ENCODE measurements at places on chromosomes 3 and 15.

- DNase-seq = no peak
Observed at GRCh38 chr15:94127006-94127405, 104.4 kb upstream of the MCTP2 start.

DNA sequence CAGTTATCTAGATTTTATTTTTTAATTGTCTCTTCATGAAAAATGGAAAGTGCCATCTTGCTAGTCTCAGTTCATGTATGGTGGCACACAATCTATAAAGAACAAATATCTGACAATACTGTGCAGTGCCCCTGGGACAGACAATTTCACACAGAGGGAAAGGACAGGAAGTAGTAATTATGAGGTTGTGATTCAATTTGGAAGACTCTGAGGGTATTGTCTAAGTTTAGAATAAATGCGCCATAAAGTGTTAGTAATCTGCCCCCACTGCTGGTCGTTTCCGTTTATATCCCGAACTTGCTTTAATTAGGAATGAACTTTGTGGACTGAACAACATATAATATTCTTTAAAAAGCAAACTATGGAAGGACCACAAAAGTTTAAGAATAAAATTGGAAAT, 196.4 kb upstream of the SLC24A5 start:
- DNase-seq = no peak

GRCh38 chr3:113263778-113264177, 52.4 kb downstream of the BOC start:
- DNase-seq = no peak

GRCh38 chr15:101362359-101362758, 67.3 kb upstream of the SNRPA1 start:
- no peak for DNase-seq

GRCh38 chr15:59147666-59148065, 42.7 kb downstream of the CCNB2 start:
- no peak for DNase-seq

GRCh38 chr3:142732066-142732465, 8.2 kb downstream of the TRPC1 start:
- DNase-seq = no peak

DNA sequence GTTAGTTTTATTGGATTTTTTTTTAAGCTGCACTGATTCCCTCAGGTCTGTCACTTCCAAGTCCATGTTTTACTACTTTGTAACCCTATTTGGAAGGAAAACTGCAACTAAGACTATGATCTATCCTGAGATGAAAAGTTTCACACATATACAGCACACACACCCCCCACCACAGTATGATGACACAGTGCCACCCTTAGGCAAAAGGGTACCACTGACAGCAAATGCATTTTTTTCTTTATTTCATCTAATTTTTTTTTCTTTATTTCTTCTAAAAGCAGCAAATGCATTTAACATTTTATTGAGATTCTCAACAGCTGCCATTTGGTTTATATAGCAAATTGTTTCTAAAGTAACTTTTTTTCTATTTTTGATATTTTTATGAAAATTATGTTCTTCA, 21.2 kb downstream of the NGRN start:
- DNase-seq = no peak

GRCh38 chr15:100997442-100997841, 78.3 kb downstream of the LRRK1 start:
- DNase-seq = no peak

DNA sequence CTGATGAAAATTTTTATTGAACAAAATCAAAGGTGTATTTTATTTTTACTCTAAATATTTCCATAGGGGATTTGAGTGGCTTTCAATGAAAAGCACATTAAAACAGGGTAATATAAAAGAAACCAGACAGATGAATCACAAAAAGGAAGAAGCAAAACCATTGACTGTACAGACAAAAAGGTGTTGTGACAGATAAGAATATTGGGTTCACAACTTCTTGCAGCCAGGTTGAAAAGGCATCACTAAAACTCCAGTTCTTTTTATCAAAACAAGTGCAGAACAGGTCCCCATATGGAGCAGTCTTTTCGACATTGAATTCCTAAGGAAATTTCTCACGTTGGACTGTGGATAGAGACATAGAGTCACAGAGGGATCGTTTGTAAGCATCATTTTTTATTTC, 53.8 kb downstream of the AGTR1 start:
- DNase-seq = no peak

DNA sequence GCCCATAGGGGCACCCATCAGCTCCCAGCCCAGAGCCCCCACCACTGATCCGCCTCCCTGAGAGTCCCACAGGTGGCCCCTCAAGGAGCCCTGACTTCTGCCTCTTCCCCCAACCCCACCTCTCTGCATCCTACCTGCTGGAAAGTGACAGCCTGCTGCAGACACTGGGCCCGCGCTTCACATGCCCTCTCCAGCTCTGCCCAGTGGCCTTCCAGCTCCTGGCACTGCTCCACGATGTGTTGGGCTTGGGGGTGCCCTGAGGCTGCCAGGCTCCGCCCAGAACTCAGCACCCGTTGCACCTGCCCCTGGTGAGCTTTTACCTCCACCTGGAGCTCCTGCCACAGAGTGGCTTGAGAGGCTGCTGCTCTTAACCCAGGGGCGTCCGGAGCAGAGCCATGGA, 20.1 kb downstream of the SPTBN5 start:
- no peak for DNase-seq

GRCh38 chr3:173217127-173217526, 76.1 kb upstream of the SPATA16 start:
- DNase-seq = no peak

- DNase-seq = no peak
Observed at GRCh38 chr3:58994746-58995330, 55.0 kb downstream of the CFAP20DC start.

DNA sequence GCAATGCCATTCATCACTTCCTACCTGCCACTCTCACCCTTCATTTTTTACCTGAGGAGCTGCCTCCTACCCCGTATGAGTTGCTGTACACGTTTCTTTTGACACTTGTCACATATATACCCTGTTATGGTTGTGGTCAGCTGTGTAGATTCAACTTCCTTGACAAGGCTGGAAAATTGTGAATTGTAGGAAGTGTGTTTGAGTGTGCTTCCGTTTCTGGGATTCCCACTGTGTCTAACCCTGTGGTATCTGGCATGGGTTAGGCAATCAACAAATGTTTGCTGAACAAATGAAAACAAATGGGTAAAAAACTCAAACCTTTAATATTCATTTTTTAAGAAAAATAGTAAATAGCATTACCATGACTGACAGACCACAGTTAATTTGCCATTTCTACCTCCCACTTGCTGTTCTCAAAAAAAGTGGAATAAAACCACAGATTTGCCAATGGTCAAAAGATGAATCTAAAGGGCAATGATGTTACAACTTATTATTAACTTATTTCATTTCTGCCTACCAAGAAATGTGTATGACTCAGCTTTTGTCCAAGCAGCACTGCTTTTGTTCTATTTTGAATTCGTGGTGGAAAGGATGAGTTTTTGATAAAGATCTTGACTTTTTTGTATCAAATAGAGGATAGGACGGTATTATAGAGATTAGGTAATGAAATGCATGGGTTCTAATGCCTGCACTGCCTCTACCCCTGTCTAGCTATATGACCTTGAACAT, 404.6 kb downstream of the LPP start:
- DNase-seq = no peak

GRCh38 chr15:47870300-47870955, 153.1 kb downstream of the SEMA6D start:
- no peak for DNase-seq

GRCh38 chr3:178487752-178488151, 48.5 kb upstream of the KCNMB2 start:
- DNase-seq = no peak

DNA sequence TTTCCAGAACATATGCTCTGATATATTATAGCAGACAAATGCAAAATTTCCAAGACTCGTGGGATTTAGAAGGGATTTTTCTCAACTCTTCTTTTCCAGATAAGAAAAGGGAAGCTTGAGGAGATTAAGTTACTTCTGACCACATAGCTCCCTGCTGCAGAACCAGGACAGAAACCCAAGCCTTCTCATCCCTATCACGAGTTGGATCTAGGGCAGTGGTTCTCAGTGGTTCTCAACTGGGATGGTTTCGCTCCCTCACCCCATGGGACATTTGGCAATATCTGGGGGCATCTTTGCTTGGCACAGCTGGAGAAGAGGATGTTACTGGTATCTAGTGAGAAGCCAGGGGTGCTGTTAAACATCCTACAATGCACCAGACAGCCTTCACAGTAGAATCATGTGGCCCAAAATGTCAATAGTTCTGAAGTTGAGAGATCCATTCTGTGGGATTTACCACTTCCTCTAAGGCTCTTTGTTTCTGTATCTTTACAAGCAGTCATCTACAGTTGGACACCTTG, 64.2 kb downstream of the LIPC start:
- DNase-seq = no peak

GRCh38 chr3:177676947-177677587, 479.8 kb upstream of the TBL1XR1 start:
- DNase-seq = no peak

DNA sequence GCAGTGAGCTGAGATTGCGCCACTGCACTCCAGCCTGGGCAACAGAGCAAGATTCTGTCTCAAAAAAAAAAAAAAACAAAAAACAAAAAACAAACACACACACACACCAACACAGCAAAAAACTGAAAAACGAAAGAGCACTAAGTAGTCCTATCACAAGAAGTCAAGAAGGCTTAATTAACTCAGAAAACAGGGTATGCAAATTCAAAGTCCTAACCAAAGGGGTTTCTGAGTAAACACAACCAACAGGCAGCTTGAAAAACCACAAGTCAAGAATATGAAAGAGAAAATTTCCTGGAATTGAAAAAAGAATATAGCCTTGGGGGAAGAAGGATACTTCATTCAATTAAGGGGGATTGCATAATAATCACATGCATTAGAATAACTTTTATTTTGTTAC, 37.7 kb upstream of the PARP14 start:
- DNase-seq = no peak

- DNase-seq = no peak
Observed at GRCh38 chr15:45399381-45400212, 21.3 kb upstream of the GATM start.

DNA sequence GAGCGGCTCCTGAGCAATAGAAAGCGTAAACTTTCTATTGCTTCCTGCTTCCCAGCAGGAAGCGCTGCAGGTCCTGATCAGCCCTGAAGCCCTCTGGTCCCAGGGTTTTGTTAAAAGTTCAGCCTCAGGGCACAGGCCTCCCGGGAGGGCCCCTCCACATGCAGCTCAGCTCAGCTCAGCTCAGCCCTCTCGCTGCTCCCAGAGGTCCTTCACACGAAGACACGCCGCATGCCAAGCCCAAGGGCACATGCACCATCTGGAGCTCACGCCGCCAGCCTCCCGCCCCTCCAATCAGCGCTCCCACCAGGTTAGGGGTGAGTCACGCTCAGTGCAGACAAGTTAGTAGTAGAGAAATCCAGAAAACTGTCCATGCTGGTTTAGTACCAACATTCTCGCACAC, 12.7 kb downstream of the TKT start:
- DNase-seq = no peak

DNA sequence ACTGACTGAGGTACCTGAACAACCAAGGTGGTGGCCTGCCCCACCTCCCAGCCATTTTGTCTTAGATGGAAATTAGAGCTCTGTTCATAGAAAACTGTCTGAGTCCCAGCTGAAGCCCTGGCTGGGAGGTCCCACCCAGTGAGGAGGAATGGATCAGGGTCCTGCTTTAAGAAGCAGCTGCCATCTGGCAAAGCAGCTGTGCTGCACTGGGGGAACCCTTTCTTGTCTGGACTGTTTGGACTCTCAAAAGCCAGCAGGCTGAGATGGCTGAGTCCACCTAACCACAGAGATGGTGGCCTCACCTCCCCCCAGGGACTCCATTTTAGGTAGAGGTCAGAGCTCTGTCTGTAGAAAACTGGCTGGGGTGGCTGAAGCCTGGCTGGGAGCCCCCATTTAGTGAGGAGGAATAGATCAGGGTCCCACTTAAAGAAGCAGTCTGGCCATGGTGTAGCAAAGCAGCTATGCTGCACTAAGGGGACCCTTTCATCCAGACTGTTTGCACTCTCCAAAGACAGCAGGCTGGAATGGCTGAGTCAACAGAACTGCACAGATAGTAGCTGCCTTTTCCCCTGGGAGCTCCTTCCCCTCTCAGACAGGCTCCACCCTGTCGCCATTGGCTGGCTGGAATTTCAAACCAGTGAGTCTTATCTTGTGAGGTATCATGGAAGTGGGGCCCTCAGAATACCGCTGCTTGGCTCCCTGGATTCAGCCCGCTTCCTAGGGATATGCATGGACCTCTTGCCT, 116.9 kb downstream of the EPHA6 start:
- no peak for DNase-seq

- no peak for DNase-seq
Observed at GRCh38 chr3:100266531-100266930, 5.7 kb downstream of the TBC1D23 start.

DNA sequence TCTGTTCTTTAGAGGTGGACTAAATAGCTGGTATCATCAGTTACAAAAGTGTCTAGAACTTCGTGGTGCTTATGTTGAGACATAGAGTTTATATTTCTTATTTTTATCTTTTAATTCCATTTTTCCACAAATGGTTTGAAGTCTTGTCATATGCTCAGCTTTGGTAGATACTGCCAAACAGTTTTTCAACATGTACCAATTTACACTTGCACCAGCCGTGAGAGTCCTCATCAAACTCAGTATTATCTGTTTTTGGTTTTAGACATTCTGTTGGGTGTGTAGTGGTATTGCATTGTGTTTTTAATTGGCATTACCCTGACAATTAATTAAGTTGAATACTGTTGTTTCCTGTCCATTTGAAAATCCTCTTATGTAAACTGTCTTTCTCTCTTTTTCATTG, 16.7 kb downstream of the ISLR2 start:
- DNase-seq = no peak

GRCh38 chr3:35320646-35321407, 318.5 kb upstream of the ARPP21 start:
- DNase-seq = no peak

- no peak for DNase-seq
Observed at GRCh38 chr3:139803294-139803693, 125.5 kb upstream of the NMNAT3 start.

- no peak for DNase-seq
Observed at GRCh38 chr15:77059786-77060361, 11.0 kb downstream of the TSPAN3 start.

DNA sequence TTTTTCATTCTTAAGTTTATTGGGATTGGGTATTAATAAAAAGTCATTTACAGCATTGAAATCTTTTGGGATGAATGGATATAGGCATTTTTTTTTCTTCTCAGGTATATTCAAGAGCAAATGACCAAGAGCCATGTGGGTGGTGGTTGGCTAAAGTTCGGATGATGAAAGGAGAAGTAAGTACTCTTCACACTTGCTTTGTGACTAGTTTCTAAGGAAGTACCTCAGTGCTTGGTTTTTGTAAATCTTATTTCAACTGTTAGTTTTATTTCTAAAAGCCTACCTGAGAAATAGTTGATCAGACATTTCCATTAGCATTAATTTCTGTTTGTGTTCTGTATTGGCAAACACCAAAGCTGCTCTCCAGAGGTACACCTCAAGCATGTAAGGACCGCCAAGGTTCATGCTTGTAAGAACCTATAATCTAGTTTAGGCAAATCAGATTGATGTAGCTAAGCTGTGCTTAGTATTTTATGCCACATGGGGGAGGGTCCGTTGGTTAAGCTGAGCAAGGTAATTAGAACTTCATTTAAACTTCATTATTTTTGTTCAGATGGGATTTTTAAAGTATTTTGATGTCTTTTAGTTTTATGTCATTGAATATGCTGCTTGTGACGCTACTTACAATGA, 35.4 kb downstream of the FXR1 start:
- no peak for DNase-seq
